Brain pericyte (primary cell): ENCODE measurements at places on chromosomes 5 and 9.

GRCh38 chr5:150503977-150504620 is 3.8 kb upstream of the NDST1 start:
- DNase-seq: no peak

DNA sequence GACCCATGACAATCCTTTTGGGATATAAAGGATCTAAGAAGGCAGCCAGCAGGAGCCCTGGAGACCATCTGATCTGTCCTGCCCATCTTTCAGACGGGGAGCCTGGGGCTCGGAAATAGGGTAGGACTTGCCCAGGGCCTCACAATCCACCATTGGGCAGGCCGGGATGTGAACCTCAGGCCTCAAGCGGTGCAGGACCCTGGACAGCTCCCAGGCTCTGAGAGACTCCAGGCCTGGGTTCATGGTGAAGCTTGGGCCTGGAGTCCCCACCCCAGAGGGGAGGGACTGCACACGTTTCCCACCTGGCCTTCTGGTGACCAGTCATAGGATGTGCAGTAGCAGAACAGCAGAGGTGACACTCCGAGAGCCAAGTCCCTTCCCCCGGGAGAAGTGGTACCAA is 36.6 kb upstream of the RAPGEF1 start:
- DNase-seq: no peak

- DNase-seq: no peak
Observed at GRCh38 chr9:86410281-86410680, 56.1 kb upstream of the TUT7 start.

- DNase-seq: no peak
Observed at GRCh38 chr5:179209359-179210150, 135.7 kb downstream of the ADAMTS2 start.
